ENCODE measurements at places on chromosomes 6 and 20.

DNA sequence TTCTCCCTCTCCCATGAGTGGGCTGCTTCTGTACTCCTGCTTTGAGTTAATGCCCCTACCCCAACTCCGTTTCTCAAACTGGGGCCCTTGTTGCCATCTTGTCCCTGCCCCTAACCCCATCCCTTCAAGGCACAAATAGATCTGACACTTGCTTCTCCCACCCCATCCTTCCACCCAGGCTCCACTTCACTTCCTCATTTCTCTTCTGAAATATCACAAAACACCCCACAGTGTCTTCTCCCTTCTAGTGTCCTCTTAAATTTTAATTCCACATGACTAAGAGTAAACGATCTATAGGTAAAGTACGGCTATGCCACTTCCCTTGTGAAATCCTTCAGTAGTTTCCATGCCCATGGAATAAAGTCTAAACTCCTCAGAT is 571.6 kb upstream of the NOX3 start:
- DNase-seq, result no peak

DNA sequence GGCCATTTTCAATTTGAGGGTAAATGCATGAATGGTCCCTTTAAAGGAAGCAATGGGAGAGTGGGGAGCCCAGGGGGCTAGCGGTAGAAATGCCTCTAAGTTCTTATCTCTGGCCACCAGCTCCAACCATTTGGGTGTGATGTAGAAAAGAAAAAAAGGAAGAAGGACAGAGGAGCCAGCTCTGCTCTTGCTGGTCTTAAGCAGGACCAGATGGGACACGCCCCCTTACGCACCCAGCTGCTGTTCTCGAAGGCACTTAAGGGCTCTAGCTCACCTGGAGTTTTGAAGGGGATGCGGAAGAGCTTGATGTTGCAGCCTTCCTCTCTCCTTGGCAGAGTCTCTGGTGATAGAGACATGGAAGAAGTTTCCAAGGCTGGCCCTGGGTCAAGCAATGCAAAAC is 59.5 kb upstream of the RNF144B start:
- DNase-seq, result no peak

- no peak for DNase-seq
Measured at GRCh38 chr6:55399351-55399750, 72.1 kb downstream of the GFRAL start.

DNA sequence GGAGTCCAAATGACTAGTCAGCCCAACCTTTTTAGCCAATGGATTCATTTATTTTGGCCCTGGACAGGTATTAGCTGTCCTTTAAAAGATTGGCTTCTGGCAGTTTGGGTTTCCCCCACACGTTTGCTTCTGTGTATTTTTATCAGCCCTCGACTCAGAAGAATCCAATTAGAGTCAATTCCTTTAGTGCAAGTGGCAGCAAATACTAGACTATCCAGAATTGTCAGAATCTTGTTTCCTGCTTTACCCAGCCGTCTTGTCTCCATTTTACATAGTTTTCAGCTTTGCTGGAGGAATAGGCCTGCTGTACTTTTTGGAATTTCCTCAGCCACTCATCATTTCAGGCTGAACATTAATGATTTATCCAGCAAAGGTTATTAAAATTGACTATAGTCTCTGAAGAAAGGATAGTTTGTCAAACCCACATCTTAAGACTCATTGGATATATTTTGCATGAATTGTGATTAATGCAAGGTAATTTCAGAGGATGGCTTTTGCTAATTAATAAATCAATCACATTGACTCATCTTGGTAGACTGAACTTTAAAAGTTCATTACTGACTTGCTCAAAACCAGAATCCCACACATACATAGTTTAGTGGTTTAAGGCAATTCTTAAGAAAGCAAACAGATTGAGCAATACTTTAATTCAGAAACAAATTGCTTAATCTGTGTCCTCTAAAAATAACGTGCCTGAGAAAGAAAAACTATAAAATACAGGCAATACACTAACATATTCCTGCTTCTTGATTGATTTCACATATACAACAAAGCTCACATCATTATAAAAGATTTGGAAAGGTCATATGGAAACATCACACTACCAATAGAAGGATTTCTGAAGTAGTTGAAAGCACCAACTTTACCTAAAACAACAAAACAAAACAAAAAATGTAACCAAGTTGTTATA is 62.9 kb upstream of the ZNF217 start:
- DNase-seq, result no peak
